Gastroesophageal sphincter (tissue), 4 donors: ENCODE measurements at places on chromosomes 13 and 19. TPM values are rescaled to one million over a fixed set of nuclear protein-coding genes. Genes with fewer than 3 reads are reported as not detected.

WASF3 gene
- 19.0 TPM for total RNA-seq

URAD gene
- not detected for total RNA-seq

ZNF260 gene
- total RNA-seq: 6.9 TPM

DHX34 gene
- total RNA-seq: 14.8 TPM

DNAAF3 gene
- total RNA-seq: not detected

TMIGD2 gene
- total RNA-seq: not detected

COX7A1 gene
- 50.4 TPM for total RNA-seq

HNRNPL gene
- 173 TPM for total RNA-seq

CEACAM6 gene
- total RNA-seq: 0.78 TPM

DIRAS1 gene
- total RNA-seq: 13.4 TPM

PSG11 gene
- not detected for total RNA-seq

TSKS gene
- not detected for total RNA-seq

ZNF112 gene
- total RNA-seq: 10.9 TPM

FRY gene
- total RNA-seq: 99.5 TPM

TLE2 gene
- total RNA-seq: 46.1 TPM

KLK14 gene
- not detected for total RNA-seq
